Activated CD4-positive, alpha-beta T cell treated with anti-CD3 and anti-CD28 coated beads, Interleukin-2, amount 10 ng/mL, durations not matched to agents 7 days and 5 days (primary cell): ENCODE measurements at places on chromosomes 1 and 21. TPM values are rescaled to one million over a fixed set of nuclear protein-coding genes. Genes with fewer than 3 reads are reported as not detected.

GRCh38 chr1:237556911-237557310 lies 333.8 kb downstream of the ZP4 start:
- H3K27me3 ChIP-seq = no peaks in the 10 kb centered on the region
- no peaks in the 10 kb centered on the region for H3K36me3 ChIP-seq
- H3K27ac ChIP-seq = no peak overlapping the region
- no peak overlapping the region for H3K4me3 ChIP-seq
- no peaks in the 10 kb centered on the region for H3K4me1 ChIP-seq

Gene LYPLA2
- total RNA-seq = 73.2 TPM

- peaks cover 28% of the 10 kb centered on the region for H3K4me1 ChIP-seq
- DNase-seq = no peak
- H3K27me3 ChIP-seq = peaks cover 43% of the 10 kb centered on the region
- H3K36me3 ChIP-seq = no peaks in the 10 kb centered on the region
- H3K27ac ChIP-seq = no peak overlapping the region
Measured at GRCh38 chr1:44406737-44407429, 1.8 kb downstream of the RNF220 start.

GRCh38 chr21:19937619-19938018 lies 1060.6 kb upstream of the NCAM2 start:
- DNase-seq = no peak
- no peaks in the 10 kb centered on the region for H3K4me1 ChIP-seq
- H3K27ac ChIP-seq = no peak overlapping the region
- H3K27me3 ChIP-seq = no peaks in the 10 kb centered on the region
- H3K4me3 ChIP-seq = no peak overlapping the region

DNA sequence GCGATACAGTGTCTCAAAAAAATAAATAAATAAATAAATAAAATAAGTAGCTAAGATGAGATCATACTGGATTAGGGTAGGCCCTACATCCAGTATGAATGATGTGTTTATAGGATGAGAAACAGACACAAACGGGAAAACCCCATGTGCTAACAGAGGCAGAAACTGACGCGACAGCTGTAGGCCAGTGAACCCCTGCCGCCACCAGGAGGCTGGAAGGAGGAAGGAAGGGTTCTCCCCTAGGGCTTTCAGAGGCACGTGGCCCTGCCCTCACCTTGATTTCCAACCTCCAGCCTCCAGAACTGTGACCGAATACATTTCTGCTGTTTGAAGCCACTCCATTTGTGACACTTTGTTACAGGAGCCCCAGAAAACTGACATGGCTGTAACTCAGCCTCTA lies 38.5 kb downstream of the CHD5 start:
- H3K27me3 ChIP-seq = peaks cover 3% of the 10 kb centered on the region
- no peak overlapping the region for H3K27ac ChIP-seq
- H3K36me3 ChIP-seq = no peaks in the 10 kb centered on the region
- H3K4me3 ChIP-seq = no peak overlapping the region

- no peak overlapping the region for H3K27ac ChIP-seq
- no peak for DNase-seq
- H3K4me3 ChIP-seq = no peak overlapping the region
- peaks cover 3% of the 10 kb centered on the region for H3K36me3 ChIP-seq
- no peaks in the 10 kb centered on the region for H3K27me3 ChIP-seq
- peaks cover 6% of the 10 kb centered on the region for H3K4me1 ChIP-seq
Measured at GRCh38 chr1:171919891-171920887, 78.9 kb downstream of the DNM3 start.

DNA sequence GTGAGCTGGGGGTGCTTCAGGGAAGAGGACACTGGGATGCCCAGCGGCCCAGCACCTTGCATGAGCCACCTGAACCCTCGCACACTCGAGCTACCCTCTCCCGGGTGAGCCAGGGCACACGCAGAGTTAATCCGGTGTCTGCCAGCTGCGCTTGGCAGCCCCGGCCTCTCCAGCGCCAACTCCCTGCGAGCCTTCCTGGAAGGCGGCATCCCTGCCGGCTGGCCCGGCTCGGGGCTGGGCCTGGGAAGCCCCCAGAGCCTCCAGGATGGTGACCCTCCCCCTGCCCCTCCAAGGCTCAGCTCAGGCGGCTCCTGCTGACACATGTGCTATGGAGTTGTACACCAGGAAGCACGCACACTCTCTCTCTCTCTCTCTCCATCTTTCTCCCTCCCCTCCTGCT lies 48.7 kb downstream of the RAP1GAP start:
- H3K4me3 ChIP-seq = no peak overlapping the region
- H3K4me1 ChIP-seq = peaks cover 4% of the 10 kb centered on the region
- no peak for DNase-seq

GRCh38 chr1:200951016-200951415 lies 56.3 kb downstream of the INAVA start:
- H3K27ac ChIP-seq = no peak overlapping the region
- no peak overlapping the region for H3K4me3 ChIP-seq
- H3K27me3 ChIP-seq = peaks cover 16% of the 10 kb centered on the region
- DNase-seq = no peak
- no peaks in the 10 kb centered on the region for H3K36me3 ChIP-seq
- no peaks in the 10 kb centered on the region for H3K4me1 ChIP-seq

DNA sequence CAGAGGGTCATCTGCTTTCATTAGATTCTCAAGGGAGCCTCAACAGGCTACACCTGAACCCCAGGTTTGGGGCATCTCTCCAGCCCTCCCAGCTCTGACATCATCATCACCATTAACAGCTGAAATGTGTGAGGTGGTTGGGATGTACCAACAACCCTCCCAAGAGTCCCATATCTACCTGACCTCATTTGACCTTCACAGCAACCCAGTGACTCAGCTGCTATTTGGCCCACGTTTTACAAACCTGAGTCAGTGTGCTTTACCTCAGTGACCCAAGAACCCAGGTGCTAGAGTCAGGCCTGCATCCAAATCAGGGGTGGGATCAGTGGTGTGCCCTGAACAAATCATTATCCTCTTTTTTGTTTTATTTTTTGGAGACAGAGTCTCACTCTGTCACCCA lies 53.3 kb upstream of the TINAGL1 start:
- DNase-seq = no peak
- H3K36me3 ChIP-seq = no peaks in the 10 kb centered on the region
- H3K4me3 ChIP-seq = no peak overlapping the region
- H3K27ac ChIP-seq = no peak overlapping the region

DNA sequence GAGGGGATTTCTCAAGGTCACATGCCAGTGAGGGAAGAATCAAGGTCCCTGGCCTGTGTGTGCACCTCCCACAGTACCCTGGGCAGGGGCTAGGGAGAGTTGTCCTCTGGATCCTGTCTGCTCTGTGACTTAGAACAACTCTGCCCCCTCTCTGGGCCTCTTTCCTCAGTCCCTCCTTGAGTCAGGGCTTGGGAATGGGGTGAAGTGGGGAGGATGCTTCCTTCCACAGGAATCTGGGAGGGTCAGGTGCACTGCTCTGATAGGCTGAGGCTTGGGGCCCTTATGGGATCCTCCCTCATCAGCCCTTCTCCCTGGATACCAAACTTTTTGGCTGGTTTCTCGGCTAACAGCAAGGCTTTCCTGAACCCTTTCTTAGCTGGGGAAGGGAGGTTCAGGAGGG lies 2.5 kb downstream of the TRNP1 start:
- H3K36me3 ChIP-seq = no peaks in the 10 kb centered on the region
- H3K4me3 ChIP-seq = no peak overlapping the region
- H3K27ac ChIP-seq = no peak overlapping the region
- H3K27me3 ChIP-seq = peaks cover 45% of the 10 kb centered on the region
- no peak for DNase-seq

GRCh38 chr1:30895382-30895943 lies 13.1 kb downstream of the SDC3 start:
- H3K4me1 ChIP-seq = no peaks in the 10 kb centered on the region
- H3K36me3 ChIP-seq = no peaks in the 10 kb centered on the region
- no peak overlapping the region for H3K27ac ChIP-seq
- H3K27me3 ChIP-seq = peaks cover 6% of the 10 kb centered on the region
- no peak overlapping the region for H3K4me3 ChIP-seq

DNA sequence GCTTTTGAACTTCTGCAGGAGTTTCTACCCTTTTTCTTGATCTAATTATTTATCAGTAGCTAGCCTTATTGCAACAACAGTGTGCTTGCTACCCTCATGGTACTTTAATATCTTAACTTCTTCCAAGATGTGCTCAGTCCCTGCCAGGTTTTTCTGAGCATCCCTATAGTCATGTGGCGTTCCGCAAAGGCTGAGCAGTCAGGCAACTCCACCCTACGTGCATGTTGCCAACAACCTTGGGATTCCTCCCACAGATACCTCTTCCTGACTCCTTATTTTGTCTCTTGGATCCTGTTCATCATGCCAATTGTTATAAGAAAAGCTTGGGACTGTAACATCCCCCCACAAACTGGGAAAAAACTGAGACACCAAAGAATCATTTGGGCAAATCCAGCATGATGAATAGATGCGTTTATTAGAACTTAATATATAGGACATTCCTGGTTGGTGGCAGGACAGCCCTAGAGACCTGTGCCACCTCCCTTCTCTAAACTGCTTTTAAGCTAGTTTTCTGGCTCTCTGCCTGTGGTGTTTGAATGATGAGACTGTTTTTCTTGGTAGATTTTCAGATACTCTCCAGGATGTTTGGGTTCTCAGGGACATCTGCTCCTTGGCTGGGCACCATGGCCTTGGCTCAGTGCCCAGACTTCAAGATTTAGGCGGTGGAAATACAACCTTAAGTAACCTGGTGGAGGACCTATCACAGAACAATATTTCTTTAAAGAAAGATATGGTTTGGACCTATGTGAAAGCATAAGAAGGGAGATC lies 27.1 kb upstream of the KCTD3 start:
- DNase-seq = no peak
- H3K36me3 ChIP-seq = no peaks in the 10 kb centered on the region
- no peak overlapping the region for H3K27ac ChIP-seq
- H3K27me3 ChIP-seq = peaks cover 27% of the 10 kb centered on the region
- H3K4me1 ChIP-seq = peaks cover 10% of the 10 kb centered on the region
- H3K4me3 ChIP-seq = no peak overlapping the region

- H3K27ac ChIP-seq = no peak overlapping the region
- no peak for DNase-seq
- H3K4me1 ChIP-seq = no peaks in the 10 kb centered on the region
- no peak overlapping the region for H3K4me3 ChIP-seq
- H3K27me3 ChIP-seq = peaks cover 5% of the 10 kb centered on the region
Measured at GRCh38 chr1:40919475-40920011, 57.4 kb upstream of the CITED4 start.

DNA sequence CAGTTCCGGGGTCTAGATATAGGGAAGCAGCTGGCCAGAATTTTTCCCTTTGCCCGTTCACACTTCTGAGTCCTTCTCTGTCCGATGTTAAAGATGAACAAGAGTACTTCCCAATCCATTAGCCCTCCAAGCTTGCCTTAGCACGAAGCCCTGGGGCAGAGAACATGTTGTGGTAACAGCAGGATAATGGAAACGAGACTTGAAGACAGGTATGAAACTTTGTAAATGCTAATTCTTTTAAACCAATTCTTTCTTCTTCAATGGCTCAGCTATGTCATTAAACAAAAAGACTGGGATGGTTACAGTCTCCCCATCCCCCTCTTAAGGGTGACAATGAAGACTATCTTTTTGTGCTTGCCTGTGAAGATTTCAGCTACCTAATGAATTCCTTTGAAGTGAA lies 218.5 kb downstream of the PLA2G4A start:
- no peaks in the 10 kb centered on the region for H3K27me3 ChIP-seq
- H3K4me1 ChIP-seq = no peaks in the 10 kb centered on the region
- DNase-seq = no peak
- H3K4me3 ChIP-seq = no peak overlapping the region

DNA sequence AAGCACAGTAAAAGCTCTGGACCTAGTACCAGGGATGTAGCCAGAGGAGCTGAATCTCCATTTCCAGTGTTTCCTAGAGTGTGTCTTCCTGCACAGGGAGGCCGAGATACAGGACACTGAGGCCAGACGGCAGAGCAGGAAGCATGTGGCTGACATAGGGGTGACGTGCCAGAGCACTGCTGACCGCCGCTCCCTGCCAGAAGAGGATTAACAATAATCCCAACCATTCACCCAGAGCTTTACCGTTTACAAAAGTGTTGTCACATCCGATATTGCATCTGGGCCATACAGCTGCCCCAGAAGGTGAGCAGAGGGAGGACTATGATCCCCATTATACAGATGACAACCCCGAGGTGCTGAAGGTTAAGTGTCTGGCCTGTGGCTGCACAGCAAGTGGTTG lies 5.8 kb upstream of the CLDN19 start:
- no peak overlapping the region for H3K27ac ChIP-seq
- H3K4me1 ChIP-seq = no peaks in the 10 kb centered on the region
- H3K4me3 ChIP-seq = no peak overlapping the region
- H3K27me3 ChIP-seq = no peaks in the 10 kb centered on the region

GRCh38 chr1:229716069-229716468 lies 90.0 kb downstream of the URB2 start:
- H3K27me3 ChIP-seq = peaks cover 3% of the 10 kb centered on the region
- H3K4me3 ChIP-seq = no peak overlapping the region
- DNase-seq = no peak

GRCh38 chr1:44636688-44637598 lies 37.3 kb downstream of the TMEM53 start:
- peaks cover 26% of the 10 kb centered on the region for H3K4me1 ChIP-seq
- no peak overlapping the region for H3K27ac ChIP-seq
- peaks cover 44% of the 10 kb centered on the region for H3K36me3 ChIP-seq

GRCh38 chr1:207454046-207454964 lies at the start of gene CR2:
TSS of gene CR2 (plus strand) at chr1:207454328. CDS start at chr1:207454419, 91 bp downstream.
- H3K36me3 ChIP-seq = no peaks in the 10 kb centered on the region

DNA sequence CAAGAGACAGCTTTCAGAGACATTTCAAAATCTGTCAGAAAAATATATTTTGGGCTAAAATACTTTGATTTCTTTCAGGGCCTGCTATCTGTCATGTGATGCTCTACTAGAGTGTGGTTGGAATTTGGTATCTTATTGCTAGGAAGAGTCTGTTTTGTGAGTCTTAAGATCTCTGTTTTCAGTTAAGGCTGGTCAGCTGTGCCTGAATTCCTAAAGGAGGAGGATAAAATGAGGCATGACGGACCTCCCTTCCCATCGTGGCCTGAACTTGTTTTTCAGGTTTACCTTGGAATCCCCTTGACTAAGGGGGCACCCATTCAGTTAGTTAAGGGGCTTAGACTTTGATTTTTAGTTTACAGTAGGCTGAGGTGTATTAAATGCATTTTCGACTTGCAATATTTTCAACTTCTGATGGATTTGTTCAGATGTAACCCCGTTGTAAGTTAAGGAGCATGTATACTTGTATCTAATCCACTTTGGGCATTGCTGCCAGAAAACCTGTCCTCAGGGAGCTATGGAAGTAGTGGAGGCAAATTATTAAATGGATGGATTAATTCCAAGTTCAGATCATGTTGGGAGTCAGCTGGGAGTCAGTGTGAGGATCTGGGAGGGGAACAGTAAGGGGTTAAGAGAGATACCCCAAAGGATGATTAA lies 18.3 kb downstream of the CAPN2 start:
- no peak overlapping the region for H3K4me3 ChIP-seq
- no peaks in the 10 kb centered on the region for H3K27me3 ChIP-seq
- H3K36me3 ChIP-seq = peaks cover 71% of the 10 kb centered on the region
- H3K27ac ChIP-seq = no peak overlapping the region
